HFFc6 (cell line): ENCODE measurements at places on chromosomes 6 and 20. TPM values are rescaled to one million over a fixed set of nuclear protein-coding genes. Genes with fewer than 3 reads are reported as not detected.

The PRDM13 gene
- not detected in 2 replicates for total RNA-seq

The PABPC1L gene
- 15.7 to 23.5 TPM (median 18.6 TPM) in 3 replicates for total RNA-seq

The L3MBTL1 gene
- total RNA-seq: 2.1 and 3.3 TPM in 2 replicates

DNA sequence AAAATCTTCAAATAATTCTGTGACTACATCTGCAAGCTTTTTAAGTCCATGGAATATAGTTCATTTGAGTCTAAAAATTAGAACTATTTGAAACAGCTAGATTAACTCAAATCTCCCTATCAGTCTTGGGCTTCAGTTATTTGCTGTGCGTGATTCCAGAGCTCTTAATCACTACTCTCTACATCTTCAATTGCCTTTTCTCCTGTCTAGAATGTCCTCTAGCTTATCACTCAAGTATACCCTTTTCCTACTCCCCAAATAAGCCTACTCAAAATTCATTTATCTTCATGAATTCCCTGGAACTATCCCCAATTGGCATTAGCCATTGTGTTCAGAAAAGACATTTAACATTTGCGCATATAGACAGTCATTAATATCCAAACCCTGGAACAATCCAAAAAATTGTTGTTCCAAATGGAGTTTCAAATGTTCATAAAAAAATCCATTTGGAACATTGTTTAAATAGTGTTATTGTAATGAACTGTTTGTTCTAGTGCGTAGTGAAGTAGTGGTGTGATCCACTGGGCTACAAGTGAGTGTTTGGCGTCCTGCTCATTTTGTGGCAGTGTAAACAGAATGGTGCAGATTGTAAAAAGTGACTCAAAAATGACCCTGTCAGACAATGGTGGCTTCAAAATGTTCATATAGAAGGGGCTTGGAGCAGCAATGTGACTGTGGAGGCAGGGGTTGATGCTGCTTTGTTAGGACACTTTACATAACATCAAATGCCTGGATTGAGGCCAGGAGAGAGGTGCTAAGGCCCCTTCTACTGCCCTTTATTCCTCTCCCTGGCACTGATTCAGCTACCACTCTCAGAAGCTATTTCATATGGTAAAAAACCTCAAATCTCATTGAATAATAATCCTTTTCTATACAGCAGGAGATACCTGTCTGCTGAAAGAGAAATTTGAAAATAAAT lies 122.3 kb downstream of the KIF6 start:
- no peak for DNase-seq

The CST4 gene
- total RNA-seq: not detected in 3 replicates

The ZFAND3 gene
- 83.6 to 95.4 TPM (median 89.9 TPM) in 3 replicates for total RNA-seq

DNA sequence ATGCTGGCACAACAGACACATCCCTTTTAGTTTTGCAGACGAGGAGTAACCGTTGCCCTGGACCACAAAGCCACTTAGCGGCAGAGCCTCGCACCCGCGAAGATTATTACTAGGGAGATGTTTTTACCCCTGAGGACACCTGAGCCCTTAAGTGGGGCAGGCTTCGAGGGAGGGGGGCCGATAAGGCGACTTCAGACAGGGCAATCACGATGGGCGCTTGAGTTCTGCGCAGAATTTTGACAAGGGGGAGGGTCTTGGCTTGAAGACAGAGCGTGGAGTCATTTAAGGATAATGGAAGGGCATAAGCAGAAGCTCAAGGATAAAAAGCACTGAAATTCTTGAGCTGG lies 650 bp upstream of the TTK start:
- DNase-seq: peak; percentile 1

DNA sequence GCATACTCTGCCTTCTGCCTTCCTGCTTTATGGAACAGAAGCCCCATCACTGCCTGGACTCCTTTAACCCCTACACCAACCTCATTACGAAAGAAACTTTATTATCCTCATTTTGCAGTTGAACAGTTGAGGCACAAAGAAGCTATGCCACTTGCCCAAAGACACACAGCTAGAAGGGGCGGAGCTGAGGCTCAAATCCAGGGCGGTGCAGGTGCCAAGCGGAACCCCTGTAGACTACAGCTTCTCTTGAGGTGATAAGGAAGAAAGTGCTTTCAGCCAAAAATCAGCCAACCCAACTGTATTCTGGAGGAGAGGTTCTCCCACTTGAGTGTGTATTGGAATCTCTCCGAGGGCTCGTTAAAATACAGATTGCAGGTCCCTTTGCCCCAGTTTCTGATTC lies 90.5 kb downstream of the PRND start:
- DNase-seq: no peak

The CHRNA4 gene
- total RNA-seq: not detected in 3 replicates

DNA sequence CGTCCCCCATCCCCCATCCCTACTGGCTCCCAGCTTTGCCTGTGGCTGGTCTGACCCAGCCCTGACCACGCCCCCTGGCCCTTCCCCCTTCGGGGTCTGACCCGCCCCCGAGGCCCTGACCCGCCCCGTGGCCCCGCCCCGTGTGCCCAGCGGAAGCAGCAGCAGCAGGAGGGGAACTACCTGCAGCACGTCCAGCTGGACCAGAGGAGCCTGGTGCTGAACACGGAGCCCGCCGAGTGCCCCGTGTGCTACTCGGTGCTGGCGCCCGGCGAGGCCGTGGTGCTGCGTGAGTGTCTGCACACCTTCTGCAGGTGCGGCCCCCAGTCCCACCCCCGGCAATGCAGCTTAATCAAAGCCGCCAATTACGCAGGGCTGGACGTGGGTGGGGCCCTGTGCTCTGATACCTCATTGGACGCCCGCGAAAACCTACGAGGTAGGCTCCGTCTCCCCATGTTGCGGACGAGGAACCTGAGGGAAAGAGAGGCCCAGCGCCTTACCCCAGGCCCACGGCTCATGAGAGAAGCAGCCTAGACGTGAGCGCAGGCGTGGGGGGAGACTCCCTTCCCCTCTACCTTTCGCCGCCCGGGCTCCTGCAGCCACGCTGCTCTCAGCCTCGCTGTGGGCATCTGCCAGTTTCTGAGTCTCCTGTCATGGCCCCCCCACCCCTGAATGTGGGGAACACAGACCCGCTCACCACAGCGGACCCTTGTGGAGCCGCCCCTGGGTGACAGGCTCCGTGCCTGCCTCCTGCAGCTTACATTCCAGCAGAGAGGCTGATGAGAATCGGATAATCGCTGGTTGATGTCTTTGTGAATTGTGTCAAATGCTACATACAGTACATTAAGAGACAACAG lies 12.8 kb downstream of the RBCK1 start:
- no peak for DNase-seq

- peak; percentile 7 for DNase-seq
These were observed 485.9 kb upstream of the JAG1 start for GRCh38 chr20:11159728-11160127.

The KIF3B gene
- total RNA-seq: 29.8 to 33.7 TPM (median 30.8 TPM) in 3 replicates

GRCh38 chr6:170293341-170294231 lies 2.7 kb upstream of the DLL1 start:
- no peak for DNase-seq

The SLC29A1 gene
- total RNA-seq: 14.3 and 25.9 TPM in 2 replicates

DNA sequence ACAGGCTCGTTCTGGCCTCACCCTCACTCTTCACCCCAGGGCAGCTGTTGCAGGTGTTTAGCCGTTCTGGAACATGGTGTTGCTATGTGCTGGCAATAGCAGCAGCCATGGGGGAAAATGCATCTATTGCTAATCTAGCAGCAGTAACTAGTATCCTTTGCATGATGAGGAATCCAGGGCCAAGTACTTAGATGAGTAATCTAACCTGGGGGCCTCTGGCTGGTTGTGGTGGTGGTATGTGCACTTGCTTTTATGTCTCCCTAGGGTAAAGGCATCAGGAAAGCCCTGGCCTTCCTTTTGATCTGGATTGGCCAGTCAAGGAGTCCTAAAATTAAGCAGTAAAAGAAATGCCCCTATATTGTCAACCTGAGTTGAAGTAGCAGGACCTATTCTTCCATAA lies 594.5 kb upstream of the MAP3K7 start:
- DNase-seq: no peak

- no peak for DNase-seq
These were observed 71.6 kb upstream of the GLP1R start for GRCh38 chr6:38976801-38977500.

DNA sequence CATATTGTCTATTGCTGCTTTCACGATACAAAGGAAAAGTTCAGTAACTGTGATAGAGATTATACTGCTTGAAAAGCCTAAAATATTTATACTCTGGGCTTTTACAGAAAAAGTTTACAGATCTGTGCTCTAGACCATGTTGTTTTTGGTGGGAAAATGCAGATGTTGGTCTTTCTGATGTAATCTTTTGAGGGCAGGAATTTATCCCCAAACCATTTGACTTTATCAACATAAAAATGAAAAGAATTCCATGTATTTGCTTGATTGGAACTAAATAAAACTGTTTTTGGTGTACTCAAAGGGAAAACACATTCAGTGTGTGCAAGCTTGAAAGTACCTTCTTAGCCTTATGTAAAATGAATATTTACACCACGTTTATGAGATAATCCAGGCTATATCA lies 603.5 kb downstream of the KHDRBS2 start:
- DNase-seq: no peak

GRCh38 chr6:20366082-20366830 lies 35.4 kb upstream of the E2F3 start:
- DNase-seq: no peak

- no peak for DNase-seq
These were observed 92.9 kb downstream of the STXBP5 start for GRCh38 chr6:147297124-147297523.

- DNase-seq: no peak
These were observed 151.2 kb upstream of the PTPN1 start for GRCh38 chr20:50358971-50359370.

- DNase-seq: no peak
These were observed 20.7 kb upstream of the ZMYND8 start for GRCh38 chr20:47377122-47377722.

The BTNL2 gene
- not detected in 3 replicates for total RNA-seq

The AGER gene
- 5.2 to 6.2 TPM (median 5.6 TPM) in 3 replicates for total RNA-seq

DNA sequence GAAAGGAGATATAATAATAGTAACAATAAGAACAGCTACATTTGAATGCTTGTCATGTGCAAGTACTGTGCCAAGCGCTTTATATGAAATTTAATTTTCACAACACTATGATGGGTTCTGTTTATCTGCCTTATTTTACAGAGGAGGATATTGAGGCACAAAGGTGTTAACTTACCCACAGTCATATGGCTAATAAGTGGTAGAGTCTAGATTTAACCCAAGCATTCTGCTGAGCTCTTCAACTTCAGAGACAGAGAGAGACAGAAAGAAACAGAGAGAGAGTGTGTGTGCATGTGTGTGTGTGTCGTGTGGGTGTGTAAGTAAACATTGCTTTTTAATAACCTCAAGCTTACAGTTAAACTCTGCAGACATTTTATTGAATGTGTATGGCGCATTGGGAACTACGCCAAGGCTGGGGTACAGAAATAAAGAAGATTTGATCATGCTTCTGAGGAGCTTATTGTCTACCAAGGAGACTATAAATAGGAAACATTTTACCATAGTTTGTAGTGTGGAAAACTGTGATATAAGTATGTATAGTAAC lies 12.9 kb downstream of the TBPL1 start:
- no peak for DNase-seq

DNA sequence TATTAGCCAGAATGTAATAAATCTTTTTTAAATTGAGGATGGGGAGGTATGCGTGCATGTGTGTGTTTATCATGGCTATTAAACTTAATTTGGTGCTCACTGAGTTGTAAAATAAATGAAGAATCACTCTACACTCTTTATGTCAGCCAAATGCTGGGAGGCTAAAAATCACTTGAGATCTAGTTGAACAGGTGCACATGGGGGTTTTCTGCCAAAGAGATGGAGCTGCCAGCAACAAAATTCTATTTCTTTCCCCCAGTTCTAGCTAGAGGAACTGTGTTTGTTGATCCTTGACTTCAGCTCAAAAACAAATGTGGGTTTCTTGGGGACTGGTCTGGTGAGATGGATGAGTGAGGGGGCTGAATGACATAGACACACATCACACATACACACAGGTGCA lies 183.3 kb upstream of the BTBD3 start:
- DNase-seq: no peak

The GPR6 gene
- not detected in 3 replicates for total RNA-seq

- DNase-seq: no peak
These were observed 311.0 kb upstream of the RGS17 start for GRCh38 chr6:153442096-153442495.

The MEP1A gene
- not detected in 2 replicates for total RNA-seq

DNA sequence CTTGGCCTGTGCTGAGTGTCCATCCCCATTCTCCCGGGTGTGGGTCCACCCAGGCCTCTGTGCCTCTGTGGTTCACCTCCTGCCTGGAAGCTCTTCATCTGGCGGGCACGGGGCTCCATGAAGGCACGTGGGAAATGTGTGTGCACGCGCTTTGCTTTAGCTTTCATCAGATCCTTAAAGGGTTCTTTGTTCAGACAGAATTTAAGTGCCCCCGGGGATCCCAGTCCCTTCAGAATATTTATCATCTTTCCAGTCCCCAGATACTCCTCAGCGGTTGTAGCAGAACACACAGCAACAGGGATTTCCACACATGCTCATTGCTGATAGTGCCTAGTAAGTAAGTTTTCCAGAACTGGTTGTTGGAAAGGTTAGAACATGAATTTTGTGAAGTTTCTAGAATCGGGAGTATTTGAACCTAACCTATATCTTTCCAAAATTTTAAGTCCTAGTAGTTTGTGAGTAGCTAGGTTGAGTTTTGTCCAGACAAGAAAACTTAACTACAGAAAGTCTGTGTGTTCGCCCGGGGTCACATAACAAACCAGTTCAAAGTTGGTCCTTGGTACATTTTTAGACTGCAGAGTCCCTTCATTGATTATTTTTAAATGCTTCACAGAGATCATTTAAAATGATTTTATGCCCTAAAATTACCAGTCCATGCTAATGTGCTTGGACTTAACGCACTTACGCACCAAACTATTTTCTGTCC lies 67.7 kb downstream of the RPP40 start:
- no peak for DNase-seq

GRCh38 chr6:6699741-6700367 lies 111.3 kb downstream of the LY86 start:
- peak; percentile 95 for DNase-seq

GRCh38 chr6:112773187-112773586 lies 426.1 kb downstream of the RFPL4B start:
- DNase-seq: no peak

- DNase-seq: no peak
These were observed 370.0 kb upstream of the SPTLC3 start for GRCh38 chr20:12638633-12639312.

The LRRC1 gene
- 8.2 to 11.1 TPM (median 9.4 TPM) in 3 replicates for total RNA-seq

The MLN gene
- not detected in 3 replicates for total RNA-seq

DNA sequence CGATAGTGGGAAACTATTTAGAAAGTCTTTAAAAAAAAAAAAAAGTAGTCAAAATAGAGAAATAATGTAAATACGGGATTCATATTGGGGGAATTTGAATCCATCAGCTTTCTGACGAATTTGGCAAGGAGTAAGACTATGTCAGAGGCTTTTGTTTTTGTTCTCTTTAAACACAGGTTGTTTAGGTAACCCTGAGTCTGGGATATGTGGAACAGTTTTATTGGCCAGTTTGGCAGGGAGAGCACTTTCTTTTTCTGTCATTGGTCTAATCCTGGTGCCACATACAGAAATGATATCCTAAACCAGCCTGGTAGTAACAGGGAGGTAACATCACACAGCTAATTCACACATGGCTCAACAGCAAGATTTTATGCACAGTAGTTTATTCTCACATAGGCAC lies 27.7 kb downstream of the HAO1 start:
- DNase-seq: no peak

GRCh38 chr6:32113386-32114352 lies 4.5 kb upstream of the TNXB start:
- peak; percentile 99 for DNase-seq
